ENCODE measurements at places on chromosomes 13 and 19.

DNA sequence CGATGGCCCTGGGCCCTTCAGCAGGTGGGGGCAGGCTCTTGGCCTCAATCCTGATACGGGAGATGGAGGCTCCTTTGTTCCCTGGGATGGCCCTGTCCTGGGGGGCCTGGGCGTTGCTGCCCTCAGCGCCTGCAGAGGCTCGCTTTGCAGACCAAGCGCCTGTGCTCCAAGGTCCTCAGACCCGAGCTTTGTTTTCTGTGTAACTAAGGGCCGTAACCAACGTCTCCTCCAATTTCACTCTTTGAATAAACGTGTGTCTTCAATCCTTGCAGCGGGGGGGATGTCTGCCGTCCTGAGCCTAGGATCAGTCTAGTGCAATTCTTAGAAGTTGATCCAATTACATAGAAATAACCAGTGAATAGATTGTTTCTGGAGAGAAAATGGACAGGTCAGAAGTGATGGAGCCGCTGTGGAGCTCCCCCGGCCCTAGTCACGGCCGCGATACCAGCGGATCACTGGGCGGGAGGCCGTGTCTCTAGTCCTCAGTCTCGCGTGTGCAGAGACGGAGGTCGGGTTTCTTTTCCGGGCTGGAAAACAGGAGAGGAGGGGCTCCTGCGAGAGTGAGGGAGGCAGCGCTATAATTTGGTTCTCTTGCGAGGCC lies 5.3 kb downstream of the PTBP1 start:
- DNase-seq: no peak

DNA sequence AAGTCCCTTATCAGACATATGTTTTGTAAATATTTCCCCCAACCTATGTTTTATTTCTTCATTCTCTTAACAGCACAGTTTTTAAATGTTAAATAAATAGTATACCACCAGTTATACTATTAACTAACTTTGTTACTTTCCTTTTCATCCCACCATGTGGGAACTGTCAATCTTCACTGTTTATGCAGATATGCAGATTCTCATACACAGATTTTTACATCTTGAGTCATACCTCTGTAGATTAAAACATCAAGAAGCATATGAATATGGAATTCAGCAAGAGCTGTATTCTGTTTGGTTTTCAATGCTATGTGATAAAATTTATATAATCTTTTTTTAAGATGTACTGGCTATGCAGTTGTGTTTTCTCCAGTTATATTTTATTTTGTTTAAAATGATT lies 566.3 kb downstream of the LIG4 start:
- no peak for DNase-seq

- no peak for DNase-seq
Measured at GRCh38 chr13:113890774-113891480, 27.1 kb upstream of the GAS6 start.

DNA sequence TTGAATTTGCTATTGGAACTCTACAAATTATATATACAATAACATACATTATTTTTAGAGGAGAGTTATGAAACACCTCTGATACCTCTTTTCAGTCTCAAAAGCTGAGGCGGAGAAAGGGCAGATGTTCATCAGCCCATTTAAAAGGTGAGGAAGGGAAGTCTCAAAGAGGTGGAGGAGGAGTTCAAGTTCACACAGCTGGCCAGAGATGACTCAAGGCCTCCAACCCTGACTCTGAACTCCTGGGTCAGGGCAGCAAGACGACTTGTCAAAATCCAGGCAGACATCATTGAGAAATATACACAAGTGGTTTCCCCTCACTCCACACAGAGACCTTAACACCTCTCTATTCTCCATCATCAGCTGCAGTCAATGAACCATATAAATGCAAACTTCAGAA lies 2.1 kb downstream of the SIAH3 start:
- no peak for DNase-seq

DNA sequence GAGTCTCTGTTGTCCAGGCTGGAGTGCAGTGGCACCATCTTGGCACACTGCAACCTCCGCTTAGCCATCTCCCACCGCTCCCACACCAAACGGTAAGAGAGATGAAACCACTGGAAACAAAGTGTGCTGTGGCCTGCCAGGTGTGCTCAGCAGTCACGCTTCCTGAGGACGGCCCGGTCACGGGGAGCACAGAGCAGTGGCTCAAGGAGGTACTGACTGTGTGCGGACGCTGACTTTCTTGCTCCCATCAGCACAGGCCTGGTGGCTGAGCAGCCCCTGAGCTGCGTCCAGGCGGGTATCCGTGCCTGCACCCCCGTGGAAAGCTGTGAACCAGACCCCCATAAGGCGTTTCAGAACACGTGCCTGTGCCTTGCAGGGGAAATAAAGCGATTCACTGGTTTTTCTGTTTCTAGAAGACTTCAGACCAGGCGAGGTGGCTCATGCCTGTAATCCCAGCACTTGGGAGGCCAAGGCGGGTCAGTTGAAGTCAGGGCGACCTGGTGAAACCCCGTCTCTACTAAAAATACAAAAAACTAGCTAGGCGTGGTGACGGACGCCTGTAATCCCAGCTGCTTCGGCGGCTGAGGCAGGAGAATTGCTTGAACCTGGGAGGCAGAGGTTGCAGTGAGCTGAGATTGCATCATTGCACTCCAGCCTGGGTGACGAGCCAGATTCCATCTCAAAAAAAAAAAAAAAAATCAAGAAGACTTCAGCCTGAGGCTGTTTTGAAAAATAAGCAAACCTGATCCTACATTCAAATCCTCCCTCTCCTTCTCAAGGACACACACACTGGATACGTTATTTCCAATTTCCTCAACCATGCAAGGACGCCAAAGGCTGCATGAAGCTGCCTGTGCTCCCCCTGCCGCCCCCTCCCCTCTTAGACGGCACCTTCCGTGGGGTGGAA lies 25.5 kb downstream of the ADPRHL1 start:
- no peak for DNase-seq

GRCh38 chr19:2271234-2272103 lies 10.5 kb downstream of the PEAK3 start:
- DNase-seq: no peak

DNA sequence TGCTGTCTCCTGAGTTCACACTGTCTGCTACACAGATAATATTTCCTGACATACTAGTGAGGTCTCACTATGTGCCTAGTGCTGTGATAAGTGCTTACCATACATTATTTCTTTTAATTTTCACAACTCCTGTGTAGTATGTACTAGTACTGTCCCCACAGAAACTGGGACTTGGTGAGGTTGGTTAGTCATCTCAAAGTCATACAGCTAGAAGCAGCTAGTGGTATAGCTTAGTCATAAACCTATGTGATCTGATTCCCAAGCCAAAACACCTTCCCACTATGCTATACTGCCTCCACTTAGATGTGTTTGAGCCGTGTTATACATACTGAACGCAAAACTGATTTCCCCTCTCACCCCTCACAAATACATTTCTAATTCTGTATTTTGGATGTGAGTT lies 10.5 kb downstream of the MTMR6 start:
- no peak for DNase-seq

DNA sequence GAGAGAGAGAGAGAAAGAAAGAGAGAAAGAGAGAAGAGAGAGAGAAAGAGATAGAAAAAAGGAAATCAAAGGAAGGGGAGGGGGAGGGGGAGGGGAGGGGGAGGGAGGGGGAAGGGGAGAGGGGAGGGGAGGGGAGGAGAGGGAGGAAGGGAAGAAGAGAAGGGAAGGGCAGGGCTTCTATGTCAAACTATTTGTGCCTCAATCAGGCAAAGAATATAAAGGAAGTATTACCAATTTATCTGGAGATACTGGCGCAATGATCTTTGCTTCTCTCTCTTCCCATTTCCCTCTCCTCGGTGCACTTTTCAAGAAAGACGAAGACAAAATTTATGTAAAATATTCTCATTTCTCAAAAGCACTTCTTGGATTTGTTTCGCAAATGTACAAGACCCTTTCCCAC lies 9.3 kb upstream of the INSR start:
- no peak for DNase-seq

- DNase-seq: no peak
Measured at GRCh38 chr13:51538591-51539179, 45.6 kb upstream of the WDFY2 start.

DNA sequence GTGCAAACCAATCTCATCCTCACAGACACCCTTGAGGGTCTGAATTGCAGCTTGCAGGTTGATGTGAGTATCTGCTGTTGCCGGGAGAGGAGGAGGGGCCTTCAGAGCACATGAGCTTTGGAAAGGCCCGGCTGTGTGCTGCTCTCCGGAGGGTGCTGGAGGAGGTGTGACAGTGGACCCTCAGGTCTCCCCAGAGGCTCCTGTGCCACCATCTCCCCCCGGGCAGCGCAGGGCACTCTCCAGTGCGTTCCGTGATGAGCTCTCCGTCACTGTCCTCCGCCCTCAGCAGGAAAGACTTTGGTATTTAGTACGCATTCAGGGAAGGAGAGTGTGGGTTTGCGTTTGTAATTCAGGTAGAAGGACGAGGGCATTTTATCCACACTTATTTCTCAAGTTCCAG lies 20.0 kb downstream of the LAMP1 start:
- no peak for DNase-seq

DNA sequence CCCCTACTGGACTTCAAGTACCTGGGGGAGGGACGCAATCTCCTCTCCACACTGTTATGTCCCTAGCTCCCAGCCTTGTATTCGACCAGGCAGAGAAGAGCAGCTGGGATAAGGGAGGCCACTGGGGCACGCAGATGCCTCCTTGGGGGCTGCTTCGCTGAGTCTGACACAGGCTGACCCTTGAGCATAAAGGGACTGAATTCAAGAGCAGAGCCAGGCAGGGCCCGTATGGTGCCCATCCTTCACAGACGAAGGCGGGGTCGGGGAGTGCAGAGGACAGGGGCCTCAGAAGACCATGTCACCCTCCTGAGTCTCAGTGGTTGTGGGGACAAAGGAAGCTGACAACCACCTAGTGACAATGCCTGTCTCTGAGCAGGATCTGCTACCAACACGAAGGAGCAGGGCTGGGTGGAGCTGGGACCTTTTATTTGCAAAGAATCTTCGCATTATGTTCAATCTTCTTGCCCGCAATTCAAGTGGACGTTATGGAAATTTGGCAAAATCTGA lies 124.6 kb downstream of the TUBA3C start:
- no peak for DNase-seq

DNA sequence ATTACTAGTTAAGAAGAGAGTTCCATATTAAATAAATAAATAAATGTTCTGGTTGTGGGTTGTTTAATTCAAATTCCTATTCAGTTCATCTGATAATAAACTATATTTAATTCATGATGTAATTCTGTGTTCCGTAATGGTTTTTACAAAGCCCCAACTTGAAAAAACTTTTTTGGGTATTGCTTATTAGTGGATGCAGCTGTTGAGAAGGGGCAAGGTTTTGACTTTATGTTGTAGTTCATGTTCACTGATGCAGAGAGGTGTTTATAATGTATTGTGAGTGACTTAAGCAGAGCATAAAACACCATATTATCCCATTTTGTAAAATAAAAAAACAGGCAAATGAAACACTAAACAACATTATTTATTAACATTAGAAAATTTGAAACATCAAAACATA lies 107.3 kb upstream of the TNFSF11 start:
- DNase-seq: no peak

DNA sequence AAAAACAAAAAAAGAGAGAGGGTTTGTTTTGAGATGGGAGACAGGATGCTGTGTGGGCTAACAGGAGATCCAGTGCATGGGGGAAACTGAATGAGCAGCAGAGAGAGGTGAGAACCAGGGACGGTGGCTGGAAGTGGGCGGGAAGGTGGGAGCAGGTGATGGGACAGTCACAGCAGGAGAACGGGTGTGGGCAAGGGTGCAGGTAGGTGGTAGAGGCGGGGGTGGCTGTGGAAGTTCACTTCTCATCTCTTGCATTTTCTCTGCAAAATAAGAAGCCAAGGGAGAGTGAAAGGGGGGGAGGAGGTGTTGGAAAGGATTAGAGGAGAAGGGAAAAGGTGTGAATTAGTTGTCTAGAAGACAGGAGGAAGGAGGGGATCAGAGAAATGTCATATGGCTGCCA lies 21.9 kb downstream of the FBXO17 start:
- DNase-seq: no peak

GRCh38 chr19:7366701-7367420 lies 18.1 kb downstream of the ARHGEF18 start:
- DNase-seq: peak; percentile 47

- DNase-seq: no peak
Measured at GRCh38 chr19:8123683-8124082, 25.7 kb downstream of the FBN3 start.

DNA sequence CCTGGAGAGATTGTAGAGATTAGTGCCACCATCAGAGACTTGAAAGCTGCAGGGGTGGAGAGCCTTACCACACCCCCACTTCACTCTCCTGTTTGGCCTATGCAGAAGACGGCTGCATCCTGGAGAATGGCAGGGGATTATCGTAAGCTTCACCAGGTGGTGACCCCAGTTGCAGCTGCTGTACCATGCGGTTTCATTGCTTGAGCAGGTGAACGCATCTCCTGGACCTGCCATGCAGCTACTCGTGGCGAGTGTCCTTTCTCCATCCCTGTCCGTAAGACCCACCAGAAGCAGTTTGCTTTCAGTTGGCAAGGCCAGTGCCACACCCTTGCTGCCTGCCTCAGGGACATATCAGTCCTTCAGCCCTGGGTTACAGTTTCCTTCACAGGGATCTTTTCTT lies 21.2 kb downstream of the PPP5C start:
- DNase-seq: no peak

DNA sequence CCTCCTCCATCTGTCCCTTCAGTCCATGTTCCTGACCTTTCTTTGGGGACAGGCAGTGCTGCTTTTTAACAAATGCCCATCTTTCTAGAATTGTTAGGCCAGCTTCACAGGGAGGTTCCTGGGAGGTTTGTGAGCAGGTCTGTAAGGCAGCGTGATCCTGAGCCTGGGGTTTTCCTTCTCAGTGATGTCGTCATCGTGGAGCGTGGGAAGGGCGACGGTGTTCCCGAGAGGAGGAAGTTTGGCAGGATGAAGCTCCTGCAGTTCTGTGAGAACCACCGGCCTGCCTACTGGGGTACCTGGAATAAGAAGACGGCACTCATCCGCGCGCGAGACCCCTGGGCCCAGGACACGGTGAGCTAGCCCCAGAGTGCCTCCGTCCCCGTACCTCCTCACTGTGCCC lies 26.8 kb downstream of the CHAF1A start:
- DNase-seq: no peak

DNA sequence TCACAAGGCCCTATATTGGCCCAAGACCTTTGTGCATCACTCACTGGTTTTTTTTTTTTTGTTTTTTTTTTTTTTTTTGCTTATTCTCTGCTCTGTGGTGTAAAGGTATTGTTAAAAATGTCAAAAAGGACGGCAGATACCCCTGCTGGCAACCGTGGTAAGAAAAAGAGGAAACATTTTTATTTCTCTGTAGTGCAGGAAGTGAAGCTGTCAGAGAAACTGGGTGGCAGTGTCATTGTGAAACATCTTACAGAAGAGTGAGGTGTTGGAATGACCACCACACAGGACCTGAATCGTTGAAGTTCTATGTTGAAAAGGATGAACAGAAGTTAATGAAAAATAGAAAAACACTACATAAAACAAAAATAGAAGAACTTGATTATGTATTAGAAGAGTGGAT lies 346.4 kb downstream of the FGF9 start:
- DNase-seq: no peak

- DNase-seq: no peak
Measured at GRCh38 chr19:40284501-40285352, at the start of gene AKT2. Gene AKT2 (minus strand): TSS chr19:40285345. CDS start chr19:40265267, 20,078 bp downstream.

- DNase-seq: no peak
Measured at GRCh38 chr13:25766576-25766975, 285.2 kb downstream of the SHISA2 start.

All from Caco-2 (cell line).